ENCODE measurements at places on chromosomes 16 and 17.
A peak's percentile ranks its signal among the peaks of the same experiment; 100 is the strongest.

GRCh38 chr17:79739148-79740062 lies 8.7 kb downstream of the ENPP7 start:
- no peak for DNase-seq

DNA sequence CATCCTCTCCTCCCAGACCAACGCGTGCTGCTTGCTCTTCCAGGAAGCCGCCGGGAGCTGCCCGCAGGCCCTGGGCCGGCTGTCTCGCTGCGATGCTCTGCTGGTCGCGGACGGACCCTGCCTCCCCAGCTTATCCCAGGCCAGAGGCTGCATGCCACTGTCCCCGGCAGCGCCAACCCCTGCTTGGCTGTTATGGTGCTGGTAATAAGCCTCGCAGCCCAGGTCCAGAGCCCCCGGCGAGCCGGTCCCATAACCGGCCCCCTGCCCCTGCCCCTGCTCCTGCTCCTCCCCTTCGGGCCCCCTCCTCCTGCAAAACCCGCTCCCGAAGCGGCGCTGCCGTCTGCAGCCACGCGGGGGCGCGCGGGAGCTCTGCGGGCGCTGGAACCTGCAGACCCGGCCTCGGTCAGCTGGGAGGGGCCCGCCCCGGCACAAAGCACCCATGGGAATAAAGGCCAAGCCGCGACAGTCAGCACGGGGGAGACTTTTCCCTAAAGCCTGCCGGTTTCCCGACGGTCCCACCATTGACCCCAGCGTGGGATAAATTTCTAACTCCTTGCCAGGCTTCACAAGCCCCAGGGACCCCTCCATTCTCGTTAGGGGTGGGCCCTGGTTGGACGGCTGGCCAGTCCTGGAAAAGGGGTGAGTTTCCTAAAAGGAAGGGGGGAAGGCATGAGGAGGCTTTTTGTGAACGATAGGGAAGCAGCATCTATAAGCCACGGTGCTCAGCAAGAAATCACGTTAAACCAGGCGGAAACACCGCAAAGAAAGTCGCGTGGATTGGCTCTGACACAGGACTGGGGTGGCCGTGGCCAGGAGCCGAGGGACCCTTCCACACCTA lies 11.2 kb downstream of the ENPP7 start:
- peak; percentile 87 for DNase-seq

DNA sequence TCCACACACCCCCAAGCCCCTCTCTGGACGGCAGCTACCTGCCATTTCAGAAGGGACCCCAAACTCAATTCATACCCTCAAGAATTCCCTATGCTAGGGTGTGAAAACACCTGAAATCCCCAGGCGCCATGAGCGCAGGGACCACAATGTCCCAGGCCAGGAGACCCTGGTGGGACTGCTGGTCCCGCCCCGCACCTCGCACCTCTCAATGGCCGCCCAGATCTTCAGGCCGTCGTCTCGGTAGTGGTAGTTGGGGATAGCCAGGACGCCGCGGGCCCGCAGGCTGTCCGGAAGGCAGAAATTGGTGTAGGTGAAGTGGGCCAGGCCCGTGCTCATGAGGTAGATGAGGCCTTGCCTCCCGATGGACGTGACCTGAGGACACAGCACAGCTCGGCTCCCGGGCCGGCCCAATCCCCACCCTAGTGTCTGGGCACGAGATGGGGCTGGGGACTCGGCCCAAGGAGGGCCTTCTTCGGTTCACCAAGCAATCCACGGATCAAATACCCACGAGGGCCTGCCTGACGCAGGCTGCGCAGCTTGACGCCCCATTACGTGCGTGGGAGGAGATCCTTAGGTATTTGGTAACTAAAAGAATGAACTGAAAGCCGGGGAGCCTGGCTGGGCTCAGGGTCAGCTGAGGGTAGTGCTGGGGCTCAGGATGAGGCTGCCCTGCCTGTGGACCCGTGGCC lies 9.2 kb downstream of the ALOXE3 start:
- no peak for DNase-seq

DNA sequence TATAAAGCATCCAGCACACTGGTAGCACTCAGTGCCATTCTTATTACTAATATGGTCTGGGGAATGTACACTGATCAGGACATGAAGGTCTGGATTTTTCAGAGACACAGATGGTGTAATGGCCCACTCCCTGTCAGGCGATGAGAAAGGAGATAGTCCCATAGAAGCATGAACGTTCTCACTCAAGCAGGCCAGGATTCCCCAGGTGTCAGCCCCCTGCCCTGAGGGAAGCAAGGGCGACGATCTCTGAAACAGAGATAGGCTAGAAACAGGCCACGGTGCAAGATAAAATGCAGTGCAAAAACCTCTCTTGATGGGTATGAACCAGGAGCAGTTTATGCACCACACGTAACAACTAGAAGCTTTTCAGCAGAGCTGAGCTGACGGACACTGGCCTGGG lies 10.6 kb downstream of the PRPSAP1 start:
- no peak for DNase-seq

- DNase-seq = no peak
These were observed 41.1 kb upstream of the GSE1 start for GRCh38 chr16:85571813-85572619.

DNA sequence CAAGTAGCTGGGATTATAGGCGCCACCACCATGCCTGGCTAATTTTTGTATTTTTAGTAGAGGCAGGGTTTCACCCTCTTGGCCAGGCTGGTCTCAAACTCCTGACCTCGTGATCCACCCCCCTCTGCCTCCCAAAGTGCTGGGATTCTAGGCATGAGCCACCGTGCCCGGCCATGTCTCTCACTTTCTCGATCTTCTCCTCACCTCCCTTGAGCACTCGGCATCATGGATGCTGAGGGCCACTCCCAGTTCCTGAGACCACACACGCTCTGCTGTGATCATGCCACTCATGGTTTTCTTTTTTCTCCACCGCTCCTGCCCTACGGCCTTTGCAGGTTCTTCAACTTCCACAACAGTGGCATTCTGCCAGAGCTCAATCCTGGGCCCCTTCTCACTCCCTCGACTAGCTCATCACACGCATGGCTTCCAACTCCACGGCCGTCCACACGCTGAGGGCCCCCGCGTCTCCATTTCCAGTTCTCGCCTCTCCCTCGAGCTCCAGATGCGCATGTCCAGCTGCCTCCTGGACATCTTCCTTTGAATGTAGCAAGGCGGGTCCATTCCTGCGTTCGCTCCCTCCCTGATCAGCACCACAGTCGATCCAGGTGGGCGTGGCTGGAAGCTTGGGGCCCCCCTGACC lies 5.5 kb upstream of the NCBP3 start:
- no peak for DNase-seq

- no peak for DNase-seq
These were observed 168.8 kb downstream of the AATF start for GRCh38 chr17:37117373-37118142.

DNA sequence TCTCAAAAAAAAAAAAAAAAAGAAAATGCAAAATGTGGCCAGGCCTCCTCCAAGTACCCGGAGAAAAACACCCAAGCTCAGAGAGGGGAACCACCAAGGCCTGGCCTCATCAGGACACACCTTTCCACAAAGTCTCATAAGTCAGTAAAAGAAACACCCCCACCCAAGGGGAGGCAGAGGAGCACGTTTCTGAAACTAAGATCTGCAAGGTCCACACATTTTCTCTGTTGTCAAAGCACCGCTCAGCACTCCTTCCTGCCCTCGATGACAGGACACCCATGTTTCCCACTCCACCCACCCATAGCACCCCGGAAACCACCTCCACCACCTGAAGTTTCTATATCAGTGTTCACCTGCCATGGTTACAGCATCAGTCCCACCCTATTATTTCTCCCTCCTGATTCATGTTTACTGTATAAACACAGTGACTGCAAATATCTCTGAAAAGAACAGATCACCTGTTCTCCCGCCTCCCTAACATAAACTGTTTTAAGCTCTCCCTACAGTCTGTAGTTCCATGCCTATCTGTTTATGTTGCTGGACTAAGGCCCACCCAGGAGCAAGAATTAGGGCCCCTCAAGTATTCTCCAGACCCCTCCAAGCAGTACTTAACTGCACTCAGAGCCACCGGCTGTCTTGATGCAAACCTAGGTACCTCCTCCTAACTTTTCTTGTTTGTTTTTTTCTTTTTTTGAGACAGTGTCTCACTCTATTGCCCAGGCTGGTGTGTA lies 2.0 kb downstream of the CORO7 start:
- DNase-seq = no peak

- DNase-seq = peak; percentile 41
These were observed 133.4 kb downstream of the OR1D5 start for GRCh38 chr17:2929881-2930533.

- no peak for DNase-seq
These were observed 108.6 kb downstream of the CMIP start for GRCh38 chr16:81553080-81553813.

DNA sequence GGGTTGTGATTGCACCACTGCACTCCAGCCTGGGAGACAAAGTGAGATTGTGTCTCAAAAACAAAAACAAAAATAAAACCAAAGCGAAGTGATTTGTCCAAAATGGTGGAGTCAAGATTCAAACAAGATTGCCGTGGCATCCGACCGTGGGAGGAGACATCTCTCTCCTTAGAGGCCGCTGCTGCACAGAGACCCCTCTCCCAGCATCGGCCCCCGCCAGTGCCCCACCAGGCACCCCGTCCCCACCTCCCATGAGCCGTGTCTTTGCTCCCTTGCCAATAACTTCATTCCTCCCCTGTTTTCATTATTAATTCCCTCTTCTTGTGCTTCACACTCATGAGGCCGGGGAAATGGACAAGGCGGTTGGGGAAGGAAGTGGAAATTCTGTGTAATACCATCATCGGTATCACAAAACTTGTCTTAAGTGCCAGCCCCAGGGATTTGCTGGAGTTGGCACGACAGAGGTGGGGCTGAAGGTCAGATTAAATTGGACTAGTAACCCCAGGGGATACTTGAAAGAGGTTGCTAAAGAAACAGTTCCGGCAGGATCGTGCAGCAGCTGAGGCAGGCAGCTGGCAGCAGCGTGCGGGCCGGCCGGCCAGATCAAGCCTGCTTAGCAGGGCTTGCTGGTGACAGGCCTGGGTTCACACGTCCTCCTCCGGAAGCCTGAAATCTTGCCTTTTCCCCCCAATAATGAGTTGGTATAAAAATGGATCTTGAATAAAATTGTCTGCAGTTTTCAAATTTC lies 66.8 kb downstream of the RTN4RL1 start:
- DNase-seq = peak; percentile 61

- no peak for DNase-seq
These were observed 249.0 kb downstream of the BCAS3 start for GRCh38 chr17:60926466-60927183.

DNA sequence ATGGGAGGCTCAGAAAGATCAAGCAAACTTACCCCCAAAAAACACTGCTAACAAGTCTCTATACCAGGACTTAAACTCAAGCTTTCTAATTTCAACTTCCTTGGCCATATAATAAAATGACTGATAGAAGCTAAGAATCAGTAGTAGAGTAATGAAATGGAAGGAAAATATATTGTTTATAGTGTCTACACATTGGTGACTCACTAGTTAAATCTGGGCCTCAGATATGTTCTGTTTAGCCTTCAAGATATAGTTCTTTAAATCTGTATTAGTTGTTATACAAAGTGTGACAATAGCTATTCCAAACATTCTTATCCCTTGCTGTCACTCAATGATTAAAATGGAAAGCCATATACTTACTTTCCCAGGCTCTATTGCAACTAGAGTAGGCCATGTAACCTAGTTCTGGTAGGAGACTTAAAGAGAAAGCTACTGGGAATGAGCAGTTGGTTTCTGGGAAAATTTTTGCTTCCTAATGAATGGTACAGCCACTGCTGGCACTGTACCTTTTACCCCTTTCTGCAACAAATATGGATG lies 18.3 kb downstream of the SSH2 start:
- no peak for DNase-seq

- no peak for DNase-seq
These were observed 46.6 kb downstream of the HOXB1 start for GRCh38 chr17:48484256-48484655.

GRCh38 chr16:350203-350602 lies 2.3 kb downstream of the AXIN1 start:
- DNase-seq = no peak

DNA sequence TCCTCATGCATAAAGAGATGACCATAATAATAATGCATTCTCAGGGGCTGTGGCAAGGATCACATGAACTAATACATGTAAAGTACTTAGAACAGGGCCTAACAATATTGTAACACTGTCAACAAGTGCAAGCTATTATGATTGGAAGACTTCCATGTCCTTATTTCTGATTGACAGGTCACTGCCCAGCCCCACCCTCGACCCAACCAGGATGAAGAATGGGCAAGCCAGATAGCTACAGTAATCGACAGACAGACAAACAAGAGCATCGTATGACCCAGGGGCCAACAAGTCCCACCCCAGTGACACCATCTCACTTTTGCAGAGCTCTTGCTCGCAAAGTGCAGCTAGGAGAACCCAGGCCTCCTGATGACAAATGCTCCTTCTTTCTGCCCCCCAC lies 14.6 kb upstream of the MMP2 start:
- DNase-seq = no peak

GRCh38 chr17:70166615-70167014 lies 2.7 kb upstream of the KCNJ2 start:
- DNase-seq = no peak

DNA sequence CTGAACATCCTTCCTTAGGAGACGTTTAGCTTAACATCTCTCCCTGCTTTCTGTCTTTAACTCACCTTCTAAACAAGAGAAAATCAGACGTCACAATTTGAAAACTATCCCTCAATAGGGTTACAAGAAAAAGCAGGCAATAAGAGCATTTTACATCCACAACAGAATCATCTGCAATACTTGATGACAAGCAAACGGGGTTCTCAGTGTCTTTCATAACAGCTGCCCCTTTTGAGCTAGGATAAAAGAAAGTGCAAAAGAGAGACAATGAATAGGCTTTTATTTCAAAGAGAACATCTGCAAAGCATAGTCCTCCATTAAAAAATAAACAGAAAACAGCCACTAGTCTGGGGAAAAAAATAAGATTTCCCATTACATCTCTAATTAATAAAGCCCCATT lies 13.2 kb downstream of the XYLT1 start:
- DNase-seq = no peak

DNA sequence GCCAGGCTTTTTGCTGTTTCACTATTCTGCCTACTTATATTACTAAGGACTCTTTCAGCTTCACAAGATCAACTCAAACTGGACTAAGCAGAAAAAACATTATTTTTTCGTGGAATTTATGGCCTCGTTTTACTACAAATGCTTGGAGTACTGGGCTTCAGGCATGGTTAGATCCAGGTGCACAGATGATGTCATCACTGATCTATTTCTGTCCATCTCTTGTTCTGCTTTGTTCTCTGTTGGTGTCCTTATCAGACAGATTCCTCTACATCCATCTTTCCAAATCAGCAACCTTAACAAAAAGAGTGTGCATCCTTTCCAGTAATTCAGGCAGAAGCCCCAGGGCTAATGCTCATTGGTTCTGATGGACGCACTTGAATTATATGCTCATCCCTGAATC lies 109.9 kb upstream of the DNAH9 start:
- no peak for DNase-seq

- no peak for DNase-seq
These were observed 91.0 kb upstream of the SDK2 start for GRCh38 chr17:73735245-73735644.

- no peak for DNase-seq
These were observed 576 bp downstream of the ZNF768 start for GRCh38 chr16:30525844-30526136.

DNA sequence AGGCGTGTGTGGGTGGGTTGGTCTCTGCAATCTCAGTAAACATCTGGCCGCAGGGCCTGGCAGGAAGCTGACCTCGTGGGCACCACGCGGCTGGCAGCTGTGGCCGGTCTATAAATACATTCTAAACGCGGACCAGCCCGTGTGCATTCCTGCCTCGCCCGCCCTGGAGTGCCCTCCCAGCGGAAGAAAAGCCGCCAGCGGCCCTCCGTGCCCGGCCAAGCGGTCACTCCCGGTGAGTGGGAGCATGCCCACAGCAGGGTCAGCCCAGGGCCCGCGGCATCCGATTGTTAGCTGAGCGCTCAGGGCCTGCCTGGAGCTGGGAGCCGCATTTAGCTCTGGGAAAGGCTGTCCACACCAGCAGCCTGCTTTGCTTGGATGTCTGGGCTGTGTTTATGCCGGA lies 10.3 kb downstream of the ZNF469 start:
- DNase-seq = peak; percentile 68

Measured in right hindlimb (tissue), 1 donor.